NCI-H2227 treated with DMSO at 0.1 percent for 48 hours (cell line): ENCODE measurements at places on chromosomes 4 and X.

DNA sequence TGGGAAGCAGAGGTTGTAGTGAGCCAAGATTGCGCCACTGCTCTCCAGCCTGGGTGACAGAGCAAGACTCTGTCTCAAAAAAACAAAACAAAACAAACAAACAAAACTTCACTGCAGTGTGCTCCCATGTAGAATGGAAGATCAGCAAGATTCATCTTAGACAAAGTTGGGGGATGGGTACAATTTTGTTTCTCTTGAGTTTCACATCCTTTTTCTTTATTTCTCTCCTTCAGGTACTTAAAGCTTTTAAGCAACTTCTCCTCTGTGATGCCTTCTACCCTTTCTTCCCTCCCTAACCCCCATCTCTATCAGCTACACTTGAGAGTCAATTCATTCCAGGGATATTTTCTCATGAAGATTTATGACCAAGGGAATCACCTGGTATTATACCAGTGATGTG lies 15.5 kb upstream of the RBBP7 start:
- DNase-seq = no peak

DNA sequence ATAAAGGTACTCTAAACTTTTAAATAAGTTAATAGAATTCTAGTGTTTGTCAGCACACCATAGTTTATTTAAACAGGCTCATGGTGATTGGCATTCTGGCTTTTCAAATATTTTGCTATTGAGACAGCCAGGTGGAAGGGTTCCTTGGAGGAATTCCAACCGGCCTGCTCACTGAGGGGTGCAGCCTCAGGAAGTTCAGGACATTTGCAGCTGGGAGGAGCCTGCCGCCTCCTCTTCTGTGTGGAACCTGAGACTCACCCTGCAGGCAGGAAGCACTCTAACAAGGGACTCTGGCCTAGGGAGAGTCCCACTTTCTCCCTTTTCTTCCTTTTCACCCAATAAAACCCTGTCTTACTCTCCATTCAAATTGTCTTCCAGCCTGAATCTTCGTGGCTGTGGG lies 1328.0 kb downstream of the FSTL5 start:
- no peak for DNase-seq

DNA sequence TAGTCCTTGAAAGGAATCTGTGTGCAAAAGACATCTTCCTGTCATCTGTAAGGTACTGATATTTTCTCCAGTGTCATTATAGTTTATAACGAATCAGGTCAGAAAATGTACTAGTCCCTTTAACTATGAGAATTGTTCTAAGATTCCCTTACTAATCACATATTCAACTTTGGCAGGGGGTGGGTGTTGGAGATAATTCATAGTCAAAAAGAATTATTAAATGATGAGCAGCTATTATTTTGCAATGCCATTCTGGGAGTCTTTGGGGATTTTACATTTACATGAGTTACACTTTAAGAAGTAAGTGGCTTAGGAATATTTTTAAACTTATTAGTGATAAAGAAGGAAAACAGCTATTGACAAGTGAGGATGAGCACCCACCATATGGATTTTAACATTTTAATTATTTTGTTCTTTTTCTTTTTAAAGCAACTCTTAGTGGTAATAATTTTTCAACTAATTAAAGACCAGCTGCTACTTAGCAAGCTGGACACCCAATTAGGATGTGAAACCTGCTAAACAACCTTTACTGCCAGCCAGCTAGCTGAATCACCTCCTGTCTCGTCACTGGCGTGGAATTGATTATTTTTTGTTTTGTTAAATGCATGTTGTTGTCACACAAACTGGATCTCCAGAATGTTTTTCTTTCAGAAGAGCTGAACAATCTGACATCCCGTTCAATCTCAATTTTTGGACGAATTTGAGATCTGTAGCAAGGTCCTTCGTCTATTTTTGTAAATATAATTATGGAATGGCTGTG lies 219.2 kb downstream of the ARAP2 start:
- no peak for DNase-seq

- DNase-seq = no peak
These were observed 389.7 kb downstream of the GPM6A start for GRCh38 chr4:175422331-175422730.

- DNase-seq = no peak
These were observed 95.8 kb upstream of the LDB2 start for GRCh38 chr4:16993956-16994840.

DNA sequence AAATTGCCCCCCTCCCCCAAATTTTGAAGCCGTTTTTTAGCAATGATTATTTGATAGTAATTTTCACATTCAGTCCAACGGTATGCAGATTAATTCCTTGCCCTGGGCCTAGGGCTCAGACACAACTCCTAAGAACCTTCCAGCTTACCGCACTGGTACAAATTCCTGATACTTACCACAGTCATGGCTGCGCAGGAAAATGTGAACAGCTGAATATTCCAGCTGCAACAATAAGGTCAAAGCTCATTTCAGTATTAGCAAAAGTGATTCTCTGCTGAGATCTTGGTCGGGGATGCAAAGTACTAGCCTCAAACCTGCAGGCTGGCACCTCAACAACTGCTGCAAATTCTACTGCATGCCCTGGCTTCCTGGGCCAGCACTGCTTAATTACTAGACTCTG lies 3.0 kb downstream of the ATP11C start:
- no peak for DNase-seq

- no peak for DNase-seq
These were observed 916 bp downstream of the MXRA5 start for GRCh38 chrX:3345281-3346191.

DNA sequence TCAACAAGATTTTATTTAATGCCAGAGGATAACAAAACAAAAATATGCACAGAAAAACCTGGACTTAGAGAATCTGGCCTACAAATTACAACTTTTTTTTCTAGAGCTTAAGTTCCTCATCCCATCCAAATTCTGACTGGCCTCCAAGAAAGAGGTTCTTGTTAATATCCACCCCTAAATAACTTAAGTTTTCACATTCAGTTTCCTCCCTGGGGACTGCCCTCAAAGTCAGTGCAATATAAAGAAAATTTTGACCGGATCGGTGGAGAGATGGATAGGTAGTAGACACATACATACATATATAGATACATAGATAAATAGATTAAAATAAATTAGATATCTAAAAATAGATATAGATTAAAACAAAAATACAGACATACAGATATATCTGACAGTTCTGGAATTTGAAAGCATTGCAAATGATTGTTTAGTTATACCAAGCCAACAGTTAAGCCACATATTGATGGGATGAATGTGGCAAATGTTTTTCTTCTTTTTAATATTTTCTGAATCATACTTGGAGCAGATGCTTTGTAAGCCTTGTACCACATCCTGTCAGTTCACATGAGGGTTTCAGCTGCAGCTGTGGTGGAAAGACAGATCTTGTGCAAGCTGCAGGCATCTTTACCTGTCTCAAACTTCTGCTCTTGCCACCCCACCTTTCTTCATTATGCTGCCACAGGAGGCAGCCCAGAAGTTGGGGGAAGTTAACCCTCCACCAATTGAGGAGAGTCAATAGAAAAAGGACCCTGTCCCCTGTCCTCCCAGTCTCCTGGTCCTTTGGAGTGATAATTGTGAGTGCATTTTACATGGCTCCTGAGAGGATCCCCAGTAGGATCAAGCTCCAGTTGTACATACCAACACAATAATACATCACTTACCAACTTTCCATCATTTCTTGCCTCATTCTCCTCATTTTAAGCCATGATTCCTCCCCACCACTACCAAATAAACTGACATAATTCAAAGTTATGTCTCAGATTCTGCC lies 58.5 kb upstream of the PRDM8 start:
- DNase-seq = no peak

DNA sequence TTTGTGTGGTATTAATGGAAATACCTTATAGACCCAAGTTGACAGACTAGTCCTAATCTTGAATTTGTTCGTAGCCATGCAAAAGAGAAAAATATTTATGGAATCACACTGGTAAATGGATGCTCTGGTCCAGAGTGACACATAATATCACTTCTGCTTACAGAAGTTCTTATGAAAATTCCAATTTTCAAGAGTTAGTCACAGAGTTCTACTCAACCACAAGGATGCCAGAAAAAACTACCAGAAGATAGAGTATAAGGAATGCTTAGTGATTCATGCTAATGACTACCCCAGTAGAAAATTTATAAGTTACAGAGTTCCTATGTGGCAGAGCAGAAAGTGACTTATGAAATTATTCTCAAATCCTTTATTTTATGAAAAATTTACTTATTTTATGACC lies 1384.8 kb downstream of the FAM133A start:
- DNase-seq = no peak

GRCh38 chr4:146260521-146260920 lies 46.2 kb downstream of the REELD1 start:
- DNase-seq = no peak

DNA sequence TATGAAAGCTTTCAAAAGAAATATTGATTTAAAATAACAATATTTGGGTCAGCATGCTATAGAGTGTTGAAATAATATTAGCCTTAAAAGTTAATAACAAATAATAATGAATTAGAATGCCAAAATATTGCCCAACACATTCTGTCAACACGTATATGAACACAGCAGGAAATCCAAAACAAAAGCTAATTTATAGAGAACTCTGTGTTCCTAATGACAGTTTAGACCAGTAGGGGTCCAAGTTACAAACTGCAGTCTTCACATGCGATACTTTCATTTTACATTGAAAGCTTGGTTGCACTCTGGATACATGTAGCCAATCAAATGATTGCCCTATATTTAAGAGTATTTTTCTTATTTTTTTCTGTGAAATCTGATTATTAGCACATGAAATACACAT lies 274.4 kb downstream of the DCTD start:
- no peak for DNase-seq

DNA sequence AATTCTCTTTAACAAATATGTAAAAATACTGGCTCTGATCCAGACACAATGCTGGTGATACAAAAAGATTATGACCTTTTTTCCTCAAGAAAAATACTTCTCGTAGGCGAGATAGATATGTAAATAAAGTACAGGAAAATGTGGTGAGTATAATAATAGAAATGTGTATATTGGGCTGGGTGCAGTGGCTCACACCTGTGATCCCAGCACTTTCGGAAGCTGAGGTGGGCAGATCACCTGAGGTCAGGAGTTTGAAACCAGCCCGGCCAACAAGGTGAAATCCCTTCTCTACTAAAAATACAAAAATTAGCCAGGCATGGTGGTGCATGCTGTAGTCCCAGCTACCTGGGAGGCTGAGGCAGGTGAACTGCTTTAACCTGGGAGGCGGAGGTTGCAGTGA lies 55.0 kb downstream of the MRPL1 start:
- DNase-seq = no peak

- no peak for DNase-seq
These were observed 117.1 kb upstream of the EGFL6 start for GRCh38 chrX:13452283-13452682.
